ENCODE measurements at places on chromosomes 6 and 20.

- DNase-seq, result no peak
These were observed 2.5 kb downstream of the CCR6 start for GRCh38 chr6:167125410-167125809.

- DNase-seq, result no peak
These were observed 3.0 kb upstream of the CRIP3 start for GRCh38 chr6:43311666-43312065.

- DNase-seq, result no peak
These were observed 32.3 kb upstream of the GNRH2 start for GRCh38 chr20:3010985-3011723.

GRCh38 chr6:129517288-129517687 is 192.7 kb downstream of the ARHGAP18 start:
- no peak for DNase-seq

DNA sequence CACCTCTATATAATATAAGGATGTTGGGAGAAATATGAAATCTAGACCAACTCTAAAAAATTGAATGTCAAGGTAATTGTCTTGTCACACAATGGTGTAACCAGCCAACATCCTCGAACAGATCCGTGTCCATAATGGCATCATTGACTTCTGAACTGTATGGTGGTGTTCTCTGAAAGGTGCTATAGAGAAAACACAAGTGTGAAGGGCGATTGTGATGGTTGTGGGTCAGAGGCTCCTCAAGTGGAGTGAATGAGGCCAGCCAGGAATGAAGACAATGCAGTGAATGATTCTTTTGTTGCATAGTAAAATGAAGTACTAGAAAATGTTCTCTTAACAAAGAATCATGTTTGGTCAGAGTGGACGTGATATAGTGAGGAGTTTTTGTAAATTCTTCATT is 58.3 kb downstream of the CARMIL1 start:
- DNase-seq, result no peak

- no peak for DNase-seq
These were observed 18.1 kb upstream of the NXT1 start for GRCh38 chr20:23332467-23332866.

DNA sequence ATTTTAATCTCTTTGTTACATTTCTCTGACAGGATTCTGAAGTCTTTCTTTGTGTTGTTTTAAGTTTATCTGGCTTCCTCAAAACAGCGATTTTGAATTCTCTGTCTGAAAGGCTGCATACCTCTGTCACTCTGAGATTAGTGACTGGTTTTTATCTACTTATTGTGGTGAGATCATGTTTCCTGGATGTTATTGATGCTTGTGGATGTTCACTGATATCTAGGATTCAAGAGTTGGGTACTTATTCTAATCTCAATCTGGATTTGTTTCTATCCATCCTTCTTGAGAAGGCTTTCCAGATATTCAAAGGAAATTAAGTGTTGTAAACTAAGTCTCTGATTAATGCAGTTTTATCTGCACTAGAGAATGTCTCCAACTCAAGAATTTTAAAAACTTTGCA is 1076.1 kb upstream of the ADGRB3 start:
- DNase-seq, result no peak

DNA sequence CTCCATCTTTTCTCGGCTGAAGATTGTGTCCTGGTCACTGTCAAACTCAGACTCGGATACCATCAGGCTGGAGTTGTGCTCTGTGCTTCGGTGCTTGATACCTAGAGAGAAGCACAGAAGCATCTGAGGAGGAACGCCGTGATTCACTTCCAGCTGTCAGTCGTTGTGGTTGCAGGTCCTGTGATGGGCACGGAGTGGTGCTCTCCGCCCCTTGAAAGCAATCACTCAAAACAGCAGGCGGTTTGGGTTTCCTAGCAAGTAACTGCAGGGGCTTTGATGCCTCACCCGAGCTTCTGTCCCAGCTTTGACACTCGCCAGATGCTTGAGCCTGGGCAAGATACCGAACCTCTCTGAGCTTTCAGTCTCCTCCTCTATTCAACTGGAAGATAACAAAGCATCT is 52.5 kb downstream of the ALDH5A1 start:
- no peak for DNase-seq

GRCh38 chr20:58141496-58141895 is 87.0 kb downstream of the ANKRD60 start:
- no peak for DNase-seq

- DNase-seq, result no peak
These were observed 184.2 kb upstream of the BMP2 start for GRCh38 chr20:6583134-6583738.

DNA sequence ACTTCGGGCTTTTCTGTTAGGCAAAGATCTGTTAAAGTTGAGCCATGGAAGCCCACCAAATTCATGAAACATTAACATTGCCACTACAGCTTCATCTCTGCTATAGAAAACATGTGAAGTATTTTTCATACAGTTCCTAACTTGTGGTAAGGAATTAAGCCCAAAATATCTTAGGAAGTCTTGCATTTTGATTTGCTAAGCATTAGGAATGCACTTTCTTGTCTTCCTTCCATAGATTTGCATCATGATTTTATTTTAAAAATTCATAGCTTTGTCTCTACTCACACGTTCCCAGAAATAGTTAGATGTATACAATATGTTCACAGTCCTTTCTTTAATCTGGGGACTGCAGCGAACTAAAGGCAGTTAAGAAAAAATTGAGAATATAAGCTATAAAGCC is 325.6 kb downstream of the CENPW start:
- DNase-seq, result no peak

- peak; percentile 67 for DNase-seq
These were observed 7.1 kb upstream of the ZNF318 start for GRCh38 chr6:43376551-43376981.

- DNase-seq, result no peak
These were observed 45.8 kb downstream of the NOL7 start for GRCh38 chr6:13660893-13661292.

DNA sequence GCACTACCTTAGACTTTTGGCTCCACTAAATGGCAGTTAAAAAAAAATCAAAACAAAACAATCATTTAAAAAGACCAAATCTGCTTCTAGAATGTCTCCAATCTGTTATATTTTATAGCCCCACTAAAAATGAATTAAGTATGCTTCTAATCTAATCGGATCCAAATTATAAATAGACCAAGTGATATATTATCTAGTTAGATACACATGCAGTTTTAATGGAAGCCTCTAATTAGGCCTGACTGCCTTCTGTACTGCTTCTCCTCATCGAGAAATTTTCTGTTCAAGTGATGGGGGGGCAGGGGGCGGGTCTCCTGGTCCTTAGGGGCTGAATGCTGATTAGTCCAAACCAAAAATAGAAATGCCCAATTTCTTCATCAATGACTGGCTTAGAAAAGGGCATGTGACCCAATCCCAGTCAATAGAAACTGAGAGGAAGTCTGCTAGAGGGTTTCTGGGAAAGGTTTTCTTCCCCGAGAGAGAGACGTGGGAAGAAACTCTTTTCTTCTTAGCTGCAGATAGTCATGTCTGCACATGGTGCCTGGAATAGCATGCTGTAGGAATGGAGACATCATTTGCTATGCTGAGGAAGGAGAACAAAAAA is 6.9 kb downstream of the SESN1 start:
- no peak for DNase-seq

DNA sequence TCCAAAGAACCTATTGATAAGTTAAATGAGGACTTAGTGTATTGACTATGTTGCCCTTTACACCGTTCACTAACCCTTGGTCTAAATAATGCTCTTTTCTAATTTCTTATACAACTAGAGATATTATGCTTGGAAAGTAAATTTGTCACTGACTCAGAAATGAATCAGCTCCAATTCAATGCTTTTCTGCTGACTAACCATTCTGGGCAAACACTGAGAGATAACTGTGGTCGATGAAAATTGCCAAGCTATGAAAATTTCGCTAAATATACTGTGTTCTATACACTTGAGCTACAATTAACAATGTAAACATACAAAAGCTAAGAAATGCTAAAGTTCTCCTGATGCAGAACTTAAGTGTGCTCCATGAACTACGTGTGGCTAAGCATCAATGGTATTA is 23.1 kb upstream of the FBXO9 start:
- no peak for DNase-seq

DNA sequence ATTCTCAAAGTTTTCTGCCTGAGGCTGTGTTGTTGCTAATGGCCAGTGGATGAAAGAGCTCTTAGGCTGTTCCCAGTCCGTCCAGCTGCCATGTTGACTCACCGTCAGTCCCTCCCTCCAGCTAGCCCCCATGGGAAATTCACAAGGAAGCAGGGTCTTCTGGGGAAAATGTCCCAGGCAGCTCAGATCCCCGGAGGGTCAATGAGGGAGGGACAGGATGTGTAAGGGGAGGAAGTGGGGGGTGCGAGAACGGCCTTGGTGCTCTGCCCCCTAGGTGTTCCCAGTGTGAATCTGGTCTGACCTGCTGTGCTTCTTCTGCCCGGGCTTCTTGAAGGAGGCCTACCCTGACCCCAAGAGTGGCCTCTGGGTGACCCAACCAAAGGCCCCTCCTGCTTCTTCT is 65.9 kb downstream of the CEBPB start:
- no peak for DNase-seq

- no peak for DNase-seq
These were observed 8.8 kb upstream of the ULBP2 start for GRCh38 chr6:149933036-149933435.

- no peak for DNase-seq
These were observed 37.3 kb upstream of the AHI1 start for GRCh38 chr6:135534773-135535380.

DNA sequence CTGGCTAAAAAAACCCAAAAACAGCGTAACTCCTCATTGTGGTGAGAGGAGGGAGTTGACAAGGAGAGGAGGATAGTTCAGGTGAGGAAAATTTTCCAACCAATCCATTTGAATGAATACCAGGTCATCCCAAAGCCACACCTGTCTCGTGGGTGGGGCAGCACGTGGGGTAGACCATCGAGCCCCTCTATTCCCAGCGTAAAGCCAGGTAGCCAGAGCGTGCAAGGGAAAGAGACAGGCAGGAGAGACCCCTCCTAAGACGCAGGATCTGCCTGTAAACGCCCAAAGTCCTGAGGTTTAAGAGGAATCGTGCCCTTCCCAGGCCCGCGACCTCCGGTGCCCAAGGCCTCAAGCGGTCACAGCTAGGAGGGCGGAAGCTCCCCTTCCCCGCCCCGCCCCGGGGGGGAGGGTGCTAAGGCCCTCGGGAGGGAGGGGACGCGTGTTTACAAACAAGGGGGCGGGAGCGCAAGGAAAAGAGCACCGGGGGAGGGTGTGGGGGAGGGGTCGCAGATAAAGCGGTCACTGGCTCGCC is 712 bp downstream of the RXRB start:
- no peak for DNase-seq

GRCh38 chr6:81847866-81848265 is 95.4 kb upstream of the TENT5A start:
- DNase-seq, result no peak

- no peak for DNase-seq
These were observed 151.2 kb downstream of the ELOVL4 start for GRCh38 chr6:79796197-79796596.

DNA sequence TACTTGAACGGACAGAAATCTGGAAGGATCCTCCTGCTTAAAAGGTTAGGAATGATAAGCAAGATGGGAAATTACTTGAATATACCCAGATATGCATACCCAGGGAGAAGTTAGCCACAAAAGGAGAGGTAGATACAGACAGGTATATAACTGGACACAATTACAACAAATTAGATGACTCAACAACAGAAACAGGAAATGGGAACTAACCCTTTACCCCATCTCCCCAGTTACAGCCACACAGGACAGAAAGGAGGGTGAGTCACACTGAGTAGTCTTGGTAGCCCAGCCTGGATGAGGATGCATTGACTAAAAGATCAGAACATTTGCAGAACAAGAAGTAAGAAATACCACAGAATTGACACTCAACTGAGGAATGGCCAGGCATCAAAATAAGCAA is 61.2 kb downstream of the C6orf52 start:
- DNase-seq, result peak; percentile 24

- DNase-seq, result no peak
These were observed 102.1 kb downstream of the TMEM242 start for GRCh38 chr6:157221049-157221816.

GRCh38 chr20:48760403-48760983 is 67.3 kb downstream of the PREX1 start:
- no peak for DNase-seq

- DNase-seq, result no peak
These were observed 138.6 kb upstream of the MARCKS start for GRCh38 chr6:113718588-113718987.

DNA sequence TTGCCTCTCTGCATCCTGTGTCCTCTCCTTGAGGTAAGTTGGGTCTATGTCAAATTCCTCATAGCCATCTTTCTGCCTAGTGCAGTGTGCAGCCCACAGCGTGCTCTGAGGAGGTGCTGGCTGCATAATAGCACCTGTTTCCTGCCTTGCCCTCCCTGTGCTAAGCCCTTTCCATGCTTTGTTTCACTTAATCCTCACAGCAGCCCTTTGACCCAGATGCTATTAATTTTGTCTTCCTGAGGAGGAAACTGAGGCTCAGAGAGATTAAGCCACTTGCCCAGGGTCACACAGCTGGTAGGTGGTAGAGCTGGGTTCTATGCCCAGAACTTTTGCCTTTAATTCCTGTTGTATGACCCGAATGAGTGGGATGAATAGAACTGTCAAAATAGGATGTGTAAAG is 13.5 kb downstream of the FAM83D start:
- no peak for DNase-seq

DNA sequence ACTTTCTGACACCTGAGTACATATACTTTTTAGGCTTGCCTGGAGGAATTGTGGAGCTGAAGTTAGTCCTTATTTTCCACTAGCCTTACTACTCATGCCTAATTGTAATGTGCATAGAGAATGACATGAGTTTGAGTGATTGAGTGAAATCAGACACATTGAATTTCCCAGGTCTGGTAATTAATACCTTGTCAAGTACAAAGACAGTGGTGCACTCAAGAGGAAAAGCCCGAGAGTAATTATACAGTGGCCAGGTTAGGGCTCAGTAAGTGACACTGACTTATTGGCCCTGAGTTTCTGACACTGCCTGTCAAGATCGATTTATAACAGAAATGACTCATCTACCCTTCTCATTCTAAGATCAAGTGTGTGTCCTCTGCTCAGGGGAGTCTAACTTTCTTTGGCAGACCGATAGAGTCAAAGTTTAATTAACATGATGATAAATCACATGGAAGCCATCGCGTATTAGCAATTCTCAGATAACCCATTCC is 288.3 kb downstream of the TPBG start:
- no peak for DNase-seq
